Effector memory CD4-positive, alpha-beta T cell (primary cell): ENCODE measurements at places on chromosomes 2 and 18.
A peak's percentile ranks its signal among the peaks of the same experiment; 100 is the strongest.

DNA sequence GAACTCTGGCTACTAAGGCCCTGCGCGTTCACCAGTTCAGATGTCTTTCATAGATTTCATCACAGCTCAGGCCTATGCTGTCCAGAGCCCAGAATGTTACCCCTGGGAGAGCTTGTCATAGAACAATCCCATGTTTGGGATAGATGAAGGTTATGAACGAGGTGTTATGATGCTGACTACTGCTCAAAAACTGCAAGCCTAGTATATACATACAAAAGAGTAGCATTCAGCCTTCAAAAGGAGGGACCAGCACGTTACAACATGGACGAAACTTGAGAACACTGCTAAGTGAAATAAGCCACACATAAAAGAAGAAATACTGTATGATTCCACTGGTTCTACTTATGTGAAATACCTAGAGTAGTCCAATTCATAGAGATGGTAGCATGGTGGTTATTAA is 401.9 kb downstream of the NBAS start:
- no peak for DNase-seq

GRCh38 chr2:38268691-38269327 is 108.3 kb downstream of the ATL2 start:
- no peak for DNase-seq

DNA sequence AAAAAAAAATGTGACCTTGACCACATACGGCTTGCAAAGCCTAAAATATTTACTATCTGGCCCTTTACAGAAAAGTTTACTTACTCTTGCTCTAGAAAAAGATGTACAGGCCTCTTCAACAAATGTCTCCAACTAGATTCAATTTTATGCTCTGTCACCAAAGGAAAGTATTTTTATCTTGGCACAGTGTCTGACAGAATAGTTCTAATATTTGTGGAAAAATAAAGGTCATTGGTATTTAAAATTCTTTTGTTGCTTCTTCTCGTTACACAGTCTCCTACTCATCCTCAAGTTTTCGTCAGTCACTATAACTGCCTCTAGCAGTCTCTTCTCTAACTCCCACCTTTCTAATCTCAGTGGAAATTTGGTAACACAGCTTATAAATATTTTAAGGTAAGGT is 1.4 kb downstream of the RBKS start:
- no peak for DNase-seq

DNA sequence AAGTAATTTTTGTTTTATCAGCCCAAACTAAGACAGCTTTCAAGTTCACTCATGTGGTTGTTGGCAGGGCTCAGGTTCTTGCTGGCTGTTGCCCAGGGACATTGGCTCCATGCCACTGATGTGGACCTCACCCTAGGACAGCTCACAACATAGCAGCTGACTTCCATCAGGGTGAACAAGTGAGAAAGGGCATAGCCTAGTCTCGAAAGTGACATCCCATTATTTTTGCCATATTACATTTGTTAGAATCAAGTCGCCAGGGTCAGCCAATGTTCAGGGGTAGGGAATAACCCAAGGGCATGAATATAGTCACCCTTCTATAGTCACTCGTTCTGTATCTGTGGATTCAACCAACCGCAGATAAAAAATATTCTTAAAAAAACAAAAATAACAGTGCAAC is 10.7 kb upstream of the CWC22 start:
- DNase-seq, result no peak

DNA sequence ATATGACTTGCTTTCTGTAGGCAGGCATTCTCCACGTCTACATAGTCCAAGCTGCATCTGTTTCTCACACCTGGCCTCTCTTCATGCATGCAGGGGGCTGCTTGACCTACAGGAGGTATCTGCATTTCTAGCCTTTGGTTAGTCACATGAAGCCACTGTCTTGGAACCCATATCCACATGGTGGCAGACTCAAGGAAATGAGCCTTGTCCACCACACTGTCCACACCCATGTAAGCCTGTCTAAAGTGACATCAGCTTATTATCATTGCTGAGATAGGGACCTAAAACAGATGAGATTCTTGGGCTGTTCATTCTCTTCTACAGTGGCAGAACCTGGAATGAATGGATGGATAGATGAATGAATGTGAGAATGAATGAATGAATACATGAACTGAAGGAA is 160.4 kb downstream of the DOCK10 start:
- no peak for DNase-seq

DNA sequence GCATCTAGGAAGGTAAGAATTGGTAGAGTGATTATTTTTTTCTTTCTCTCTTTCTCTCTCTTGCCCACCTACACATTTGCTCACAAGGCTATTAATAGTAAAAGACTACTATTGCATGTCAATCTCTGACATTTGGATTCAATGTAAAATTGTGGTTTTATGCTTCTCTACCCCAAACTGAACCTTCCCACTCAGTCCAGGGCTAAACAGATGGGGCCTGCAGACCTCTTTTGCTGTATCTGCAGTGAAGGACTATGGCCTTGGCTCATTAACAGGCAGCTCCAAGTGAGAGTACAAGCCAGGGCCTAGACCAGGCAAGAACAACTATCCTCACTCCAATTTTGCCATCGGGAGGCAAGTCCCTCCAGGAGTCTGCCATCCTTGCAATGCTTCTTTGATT is 68.3 kb upstream of the ARL4C start:
- DNase-seq, result no peak

DNA sequence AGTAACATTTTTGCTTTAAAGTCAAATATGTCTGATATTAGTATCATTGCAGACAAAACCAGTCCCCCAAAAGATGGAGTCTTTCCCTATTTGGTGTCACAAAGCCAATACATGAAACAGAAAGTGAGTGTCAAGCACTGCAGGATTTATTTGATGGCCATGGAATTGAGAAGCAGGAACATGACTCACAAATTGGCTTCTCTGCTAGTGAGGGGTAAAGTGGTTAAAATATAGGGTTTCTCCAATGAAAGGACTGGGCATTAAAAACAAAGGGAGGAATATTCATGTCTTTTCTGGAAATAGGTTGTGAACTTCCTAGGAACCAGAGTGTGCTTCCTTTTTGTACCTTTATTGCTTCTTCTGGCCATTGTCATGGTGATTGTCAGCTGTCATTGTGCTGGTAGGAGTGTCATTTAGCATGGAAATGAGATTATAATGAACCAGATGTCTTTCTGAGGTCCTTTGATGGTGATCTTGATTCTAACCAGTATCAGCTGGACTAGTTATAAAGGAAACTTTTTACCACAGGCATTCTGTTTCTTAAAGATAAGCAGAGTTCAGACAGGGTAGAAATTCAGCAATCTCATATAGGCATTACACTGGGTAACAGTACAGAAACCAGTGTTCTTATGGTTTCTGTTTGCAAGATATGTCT is 4.1 kb downstream of the REG1B start:
- DNase-seq, result no peak

DNA sequence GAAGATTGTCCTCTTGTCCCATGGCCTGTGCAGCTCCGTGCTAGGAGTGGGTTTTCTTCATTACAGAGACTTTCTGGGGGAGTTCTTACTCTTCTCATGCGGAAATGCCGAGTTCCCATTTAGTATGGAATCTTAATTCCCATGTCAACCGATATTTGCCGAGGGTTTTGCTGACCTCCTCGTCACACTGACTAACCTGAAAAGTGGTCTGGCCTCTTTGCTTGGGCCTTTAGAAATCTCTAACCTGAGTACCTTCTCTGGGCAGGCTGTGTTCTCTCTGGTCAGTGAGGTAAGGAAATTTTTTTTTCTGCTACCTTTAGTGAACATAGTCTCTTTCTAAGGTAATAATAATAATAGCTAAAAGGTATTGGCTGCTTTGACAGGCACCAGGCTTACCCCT is 10.9 kb upstream of the EML6 start:
- no peak for DNase-seq

- DNase-seq, result no peak
Observed at GRCh38 chr2:68333009-68333408, 13.3 kb upstream of the CNRIP1 start.

DNA sequence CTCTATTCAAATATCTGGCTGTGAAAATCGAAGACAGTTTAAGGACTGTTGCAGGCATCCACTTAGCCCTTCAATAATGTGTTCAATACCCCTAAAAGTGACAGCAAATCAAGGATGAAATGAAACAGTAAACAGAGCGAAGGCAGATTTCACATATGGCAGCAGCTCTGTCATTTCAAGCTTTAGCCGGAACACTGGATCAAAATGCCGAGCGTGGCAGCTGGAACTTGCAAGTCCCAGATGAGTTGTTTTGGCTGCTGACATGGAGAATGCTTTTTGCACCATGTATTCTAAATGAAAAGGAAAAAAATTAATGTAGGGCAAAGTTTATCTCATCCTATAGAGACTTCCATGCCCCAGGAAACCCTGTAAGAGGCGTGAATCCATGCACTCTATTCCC is 18.0 kb downstream of the LRRC30 start:
- no peak for DNase-seq

DNA sequence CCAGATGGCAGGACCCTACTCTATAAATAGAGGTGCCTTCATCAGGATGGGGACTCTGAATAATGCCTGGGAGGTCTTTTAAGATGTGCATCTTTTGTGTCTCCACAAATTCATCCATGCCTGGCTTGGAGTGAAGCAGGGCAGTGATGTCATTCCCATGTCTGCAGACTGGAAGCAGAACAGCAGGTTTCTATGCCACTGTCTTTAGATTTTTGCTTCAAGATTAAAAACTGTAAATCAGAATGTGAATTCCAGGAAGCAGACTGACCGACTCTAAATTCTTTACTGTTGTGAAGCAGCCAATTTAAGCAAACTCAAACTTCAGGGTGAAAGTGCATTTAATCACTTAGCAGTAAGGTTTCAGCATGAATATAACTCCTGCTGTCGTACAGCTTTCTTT is 159.3 kb downstream of the SCG2 start:
- DNase-seq, result no peak

DNA sequence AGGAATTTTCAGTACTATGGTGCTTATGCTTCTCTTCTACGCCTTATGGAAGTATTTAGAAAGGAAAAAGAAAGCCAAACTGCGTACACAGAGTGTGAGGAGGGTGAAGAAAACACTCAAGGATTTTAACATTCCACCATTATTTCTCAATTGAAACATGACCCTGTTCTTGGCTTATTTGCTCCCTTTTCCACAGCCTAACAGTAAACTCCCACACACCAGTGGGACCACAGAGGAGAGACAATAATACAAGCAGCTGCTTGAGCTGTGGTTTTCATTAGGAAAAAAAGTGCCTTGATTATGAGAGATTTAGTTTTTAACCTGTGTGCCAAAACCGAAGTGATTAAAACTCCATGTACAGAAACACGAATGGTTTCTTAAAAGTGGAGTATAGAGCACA is 134.3 kb downstream of the MEP1B start:
- DNase-seq, result no peak

DNA sequence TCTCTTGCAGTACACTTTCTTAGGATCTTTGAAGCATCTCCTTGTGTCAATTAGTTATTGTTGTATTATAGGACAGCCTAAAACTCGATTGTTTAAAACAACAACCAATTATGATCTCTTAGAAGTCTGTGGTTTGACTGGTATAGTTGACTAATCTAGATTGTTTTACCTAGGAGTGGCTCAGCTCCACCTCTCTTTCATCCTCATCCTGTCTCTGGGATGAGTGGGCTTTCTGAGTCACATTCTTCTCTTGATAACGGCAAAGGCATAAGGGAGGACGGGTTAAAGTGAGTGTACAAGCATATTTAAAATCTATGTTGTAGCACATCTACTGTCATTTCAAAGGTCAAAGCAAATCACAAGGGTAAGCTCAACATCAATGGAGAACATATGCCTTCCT is 102.3 kb upstream of the GULP1 start:
- DNase-seq, result no peak

GRCh38 chr18:75210274-75211001 is at the start of gene TSHZ1:
Gene TSHZ1 (plus strand): TSS chr18:75210797. CDS start chr18:75211877, 1,080 bp downstream.
- DNase-seq, result peak; percentile 39

DNA sequence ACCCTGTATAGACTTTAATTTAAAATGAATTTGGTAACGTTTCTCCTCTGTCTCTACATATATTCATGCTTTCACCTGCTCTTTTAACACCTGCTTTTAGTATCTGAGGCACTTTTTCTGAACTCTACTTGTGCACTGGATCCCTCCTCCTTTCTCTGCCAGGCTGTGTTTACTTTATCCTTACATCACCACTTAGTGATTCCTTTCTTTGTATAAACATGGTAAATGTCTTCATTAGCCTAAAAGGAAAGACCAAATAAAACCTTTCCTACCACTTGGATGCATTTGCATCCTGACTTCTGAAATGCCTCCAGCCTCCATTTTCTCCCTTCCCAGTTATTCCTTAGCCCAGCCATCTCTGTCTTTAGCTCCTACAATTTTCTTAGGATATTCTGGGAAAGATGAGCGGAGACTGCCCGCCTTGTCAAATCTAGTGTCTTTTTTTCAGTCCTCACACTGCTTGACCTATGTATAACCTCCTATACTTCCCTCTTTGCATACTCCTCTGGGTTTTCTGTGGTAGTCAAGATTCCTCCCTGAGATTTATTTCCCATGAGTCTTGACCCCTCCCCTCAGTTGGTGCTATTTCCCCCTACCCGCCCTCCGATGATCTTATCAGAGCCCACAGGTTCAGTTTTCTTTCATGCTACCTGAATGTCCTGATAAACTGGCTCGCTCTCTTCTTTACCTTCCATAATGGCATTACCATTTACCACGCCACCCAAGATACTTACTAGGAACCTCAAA is 44.8 kb downstream of the REL start:
- no peak for DNase-seq

- DNase-seq, result no peak
Observed at GRCh38 chr18:654601-655000, 2.9 kb upstream of the TYMS start.

DNA sequence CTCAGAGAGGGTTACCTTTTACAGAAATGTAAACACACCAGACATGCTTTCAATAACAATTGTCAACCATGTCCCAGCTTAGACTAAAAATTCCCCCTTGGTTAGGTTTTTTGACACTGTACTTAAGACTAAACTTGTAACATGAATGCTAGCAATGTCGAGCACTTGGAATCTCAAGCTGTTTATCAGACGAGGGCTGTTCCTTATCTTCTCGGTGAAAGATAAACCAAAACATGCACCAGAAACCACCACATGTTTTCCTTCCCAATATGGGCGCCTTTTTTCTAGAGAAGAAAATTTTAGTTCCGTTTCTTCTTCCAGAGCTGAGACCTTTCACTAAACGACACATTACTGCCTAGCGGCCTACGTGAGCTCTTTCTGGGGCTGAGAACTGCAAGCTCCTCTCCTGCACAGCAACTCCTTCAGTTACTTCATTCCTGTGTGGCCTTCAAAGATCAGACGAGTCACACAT is 42.4 kb upstream of the ACKR3 start:
- no peak for DNase-seq

DNA sequence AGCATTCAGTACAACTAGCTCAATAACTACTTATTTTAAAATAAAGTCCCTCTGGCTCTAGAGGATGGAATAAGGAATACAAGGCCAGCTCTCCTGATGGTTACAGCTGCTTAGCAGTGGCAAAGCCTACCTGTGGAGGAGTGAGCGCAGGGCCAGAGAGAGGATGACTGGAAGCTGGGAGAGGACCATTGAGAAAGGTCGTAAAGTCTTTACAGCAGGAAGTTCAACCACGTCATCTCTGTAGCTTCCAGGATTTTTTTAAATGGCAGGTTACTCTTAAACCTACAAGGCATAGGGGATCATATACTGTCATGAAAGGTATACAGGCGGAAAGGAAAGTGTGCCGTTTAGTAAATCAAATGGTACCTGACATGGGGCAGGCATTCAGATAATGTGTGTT is 26.3 kb downstream of the ANXA4 start:
- no peak for DNase-seq
